ENCODE measurements at places on chromosomes 6 and 20.

DNA sequence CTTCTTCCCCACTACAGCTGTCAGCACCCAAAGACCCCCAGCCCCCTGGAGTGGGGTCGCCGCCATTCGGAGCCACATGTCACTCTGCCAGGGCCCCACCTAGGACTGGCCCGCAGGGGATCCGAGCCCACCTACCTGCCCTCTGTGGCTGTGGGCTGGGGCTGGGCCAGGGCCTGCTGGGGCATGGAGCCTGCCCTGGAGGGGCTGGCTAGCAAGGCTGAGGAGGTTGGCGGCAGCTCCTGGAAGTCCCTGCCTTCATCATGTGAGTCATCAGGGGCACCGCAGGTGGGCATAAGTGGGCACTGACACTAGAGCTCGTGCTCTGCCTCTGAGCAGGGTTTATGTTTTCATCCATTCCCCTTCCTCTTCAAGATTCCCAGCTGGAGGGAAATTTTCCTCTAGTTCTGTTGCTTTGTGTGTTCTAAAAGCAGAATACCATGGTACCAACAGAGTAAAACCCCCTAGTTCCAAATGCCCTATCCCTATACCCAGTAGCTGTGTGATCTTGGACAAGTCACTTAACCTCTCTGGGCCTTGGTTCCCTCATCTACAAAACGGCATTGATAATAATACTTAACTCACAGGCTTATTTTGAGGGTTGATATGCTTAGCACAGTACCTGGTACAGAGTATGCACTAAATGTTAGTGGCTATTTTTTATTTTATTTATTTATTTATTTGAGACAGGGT, 8.7 kb upstream of the FANCE start:
- no peak for DNase-seq

GRCh38 chr20:35673884-35674283, 9.2 kb upstream of the CPNE1 start:
- DNase-seq = no peak

- no peak for DNase-seq
These were observed 72.7 kb downstream of the CLIC5 start for GRCh38 chr6:45942953-45943352.

DNA sequence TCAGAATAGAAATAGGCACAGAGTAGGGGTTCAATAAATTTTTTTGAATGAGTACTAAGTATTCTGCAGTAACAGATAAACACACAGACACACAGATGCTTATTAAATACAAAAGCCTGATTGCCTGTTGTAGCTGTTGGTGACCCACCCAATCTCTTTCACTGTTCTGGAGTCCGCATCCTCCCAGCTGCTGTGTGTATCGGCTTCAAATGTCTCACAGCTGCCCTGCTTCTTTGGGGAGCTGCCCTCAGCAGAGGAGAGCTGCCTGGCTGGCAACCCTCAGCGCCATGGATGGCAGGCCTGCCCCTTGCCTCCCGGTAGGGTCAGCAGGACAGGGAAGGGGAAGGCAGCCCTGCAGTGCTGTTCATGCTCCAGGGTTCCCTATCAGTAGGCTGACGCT, 85.9 kb upstream of the PRND start:
- DNase-seq = no peak

GRCh38 chr6:169184419-169184818, 69.2 kb downstream of the THBS2 start:
- DNase-seq = no peak

DNA sequence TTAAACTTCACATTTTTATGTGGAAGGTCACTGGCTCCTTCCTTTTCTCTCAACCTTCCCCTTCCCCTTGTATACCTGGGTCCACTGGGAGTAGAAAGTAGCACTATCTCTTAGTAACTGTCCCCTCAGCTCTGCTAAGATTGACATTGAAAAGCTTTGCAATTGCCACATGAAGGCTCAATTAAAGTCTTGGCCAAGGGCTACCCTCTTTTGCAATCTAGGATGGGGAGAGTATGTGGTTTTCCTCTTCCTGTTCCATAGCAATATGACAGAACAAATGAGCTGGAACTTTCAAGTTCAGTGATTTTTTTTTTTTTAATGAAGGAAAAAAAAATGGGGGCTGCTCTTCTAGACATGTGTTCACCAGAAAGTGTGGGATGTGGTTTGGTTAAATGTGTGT, 37.1 kb downstream of the PROKR2 start:
- DNase-seq = no peak

GRCh38 chr6:166499350-166500163, 86.9 kb downstream of the RAMACL start:
- DNase-seq = no peak

DNA sequence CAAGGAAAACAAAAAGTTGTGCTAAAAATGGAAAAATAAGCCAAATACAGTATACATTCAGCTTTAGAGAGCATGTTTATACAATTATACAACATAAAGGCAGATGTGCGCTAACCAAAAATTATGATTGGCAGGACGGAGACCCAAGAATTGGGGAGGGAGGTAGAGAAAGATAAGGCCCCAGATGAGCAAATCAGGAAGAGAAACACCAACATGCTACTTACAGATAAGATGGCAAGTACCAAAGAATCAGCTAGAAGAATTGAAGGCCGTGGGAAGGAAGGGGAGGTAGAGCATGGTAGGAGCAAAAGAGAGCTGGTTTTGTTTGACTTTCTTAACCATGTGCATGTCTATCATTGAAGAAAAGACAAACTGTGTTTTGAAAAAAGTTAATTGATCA, 45.4 kb downstream of the PRND start:
- DNase-seq = no peak

DNA sequence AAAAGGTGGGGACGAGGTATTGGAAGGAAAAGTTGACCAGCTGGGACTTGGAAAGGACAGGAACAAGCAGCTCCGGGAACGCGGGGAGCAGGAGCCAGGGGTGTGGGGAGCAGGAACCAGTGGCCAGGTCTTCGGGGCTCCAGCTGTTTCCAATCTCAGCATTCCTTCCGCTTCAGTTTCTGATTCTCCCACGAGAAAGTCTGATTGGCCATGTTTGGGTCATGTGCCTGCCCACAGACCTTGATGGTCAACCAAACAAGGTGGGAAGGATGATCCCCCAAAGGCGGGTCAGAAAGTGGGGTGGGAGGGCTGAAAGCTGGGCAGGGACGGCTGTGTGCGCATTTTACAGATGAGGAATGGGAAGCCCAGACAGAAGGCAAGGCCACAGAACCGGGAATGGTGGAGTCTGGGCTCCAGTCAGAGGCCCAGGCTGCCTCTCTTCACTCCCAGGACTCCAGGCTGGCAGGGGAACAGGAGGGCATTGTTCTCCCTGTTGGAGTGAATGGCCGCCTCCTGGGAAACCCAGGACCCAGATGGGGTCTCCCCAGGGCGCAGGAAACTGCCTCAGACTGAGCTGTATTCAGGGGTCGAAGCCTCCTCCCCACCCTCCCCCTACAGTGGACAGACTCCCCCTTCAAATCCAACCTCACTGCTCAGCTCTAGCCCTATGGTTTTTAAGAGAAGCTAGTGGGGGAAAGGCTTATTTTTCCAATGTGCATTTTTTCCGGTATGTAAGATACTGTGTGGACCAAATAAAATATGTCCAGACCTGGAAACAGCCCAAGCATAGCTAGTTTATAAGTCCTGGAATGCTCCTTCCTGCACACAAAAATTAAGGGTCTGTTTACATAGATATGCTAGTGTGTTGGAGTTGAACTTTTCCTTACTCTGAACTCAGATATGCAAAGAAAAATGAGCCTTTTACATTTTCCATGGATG, 12.2 kb upstream of the PTGIS start:
- DNase-seq = peak; percentile 80

GRCh38 chr6:37321101-37321500, 32.7 kb upstream of the RNF8 start:
- DNase-seq = no peak

DNA sequence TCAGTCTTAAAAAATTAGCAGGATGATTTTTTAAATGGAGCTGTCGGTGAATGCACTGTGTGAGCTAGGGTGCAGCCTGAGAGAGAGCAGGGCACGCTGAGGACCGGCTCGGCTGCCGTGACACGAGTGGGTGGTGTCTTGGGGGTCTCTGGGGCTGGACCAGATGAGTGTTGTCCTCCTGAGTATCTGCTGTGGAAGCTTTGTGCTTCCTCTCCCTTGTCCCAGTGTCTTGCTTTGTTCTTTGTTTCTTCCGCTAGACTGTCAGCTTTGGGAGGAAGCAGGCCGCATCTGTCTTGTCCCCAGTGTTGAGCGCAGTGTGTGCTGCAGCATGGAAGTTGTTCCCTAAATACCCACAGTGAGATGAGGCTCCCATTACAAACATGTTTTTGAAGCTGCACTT, 89.4 kb downstream of the RTN4IP1 start:
- no peak for DNase-seq

GRCh38 chr6:148287623-148288333, 54.9 kb upstream of the SASH1 start:
- DNase-seq = no peak

- no peak for DNase-seq
These were observed 90.0 kb upstream of the GRIK2 start for GRCh38 chr6:101303495-101303894.

DNA sequence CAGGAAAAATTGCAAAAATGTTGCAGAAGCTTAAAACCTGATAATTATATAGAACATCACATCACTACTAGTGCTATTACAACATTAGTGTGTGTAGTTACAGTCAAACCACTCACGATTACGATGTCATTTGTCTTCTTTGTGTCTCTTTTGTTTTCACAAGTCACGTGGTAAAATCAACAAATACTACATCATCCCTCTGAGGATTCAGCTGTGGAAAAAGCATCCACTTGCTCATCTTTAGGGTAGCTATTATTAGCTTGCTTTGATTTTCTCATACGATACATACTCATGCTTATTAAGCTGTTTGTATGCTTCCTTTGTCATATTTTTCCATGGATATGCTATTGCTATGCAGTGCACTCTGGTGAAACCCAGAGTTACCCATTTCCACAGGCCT, 22.2 kb upstream of the ATXN1 start:
- DNase-seq = no peak

DNA sequence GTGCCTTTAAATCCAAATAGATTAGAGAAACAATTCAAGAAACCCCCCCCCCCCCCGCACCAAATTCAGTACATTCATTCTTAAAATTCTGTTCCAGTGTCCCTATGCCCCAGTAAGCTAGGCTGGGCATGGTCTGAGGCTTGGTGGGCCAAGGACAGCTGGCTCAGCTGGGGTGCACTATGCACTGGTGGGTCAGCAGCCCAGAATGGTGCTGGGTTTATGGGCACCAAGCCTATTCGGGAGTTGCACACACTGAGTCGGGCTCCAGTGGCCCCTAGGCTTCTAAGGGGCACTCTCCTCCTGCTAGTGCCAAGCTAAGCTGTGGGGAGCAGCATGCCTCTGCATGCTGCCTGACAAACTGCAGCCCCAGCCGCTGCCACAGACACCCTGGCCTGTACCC, 20.1 kb upstream of the HLA-B start:
- no peak for DNase-seq

DNA sequence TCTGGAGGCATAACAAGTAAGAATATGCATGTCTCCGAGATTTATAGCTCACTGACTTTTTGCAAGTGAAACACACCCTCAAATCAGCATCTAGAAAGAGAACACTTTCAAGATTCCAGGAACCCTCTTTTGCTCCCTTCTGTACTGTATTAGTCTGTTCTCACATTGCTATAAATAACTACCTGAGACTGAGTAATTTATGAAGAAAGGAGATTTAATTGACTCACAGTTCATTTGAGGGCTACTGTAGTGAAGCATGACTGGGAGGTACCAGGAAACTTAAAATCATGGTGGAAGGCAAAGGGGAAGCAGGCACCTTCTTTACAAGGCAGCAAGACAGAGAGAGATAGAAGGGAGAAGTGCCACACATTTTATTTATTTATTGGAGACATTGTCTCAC, 269.9 kb downstream of the UTRN start:
- no peak for DNase-seq

DNA sequence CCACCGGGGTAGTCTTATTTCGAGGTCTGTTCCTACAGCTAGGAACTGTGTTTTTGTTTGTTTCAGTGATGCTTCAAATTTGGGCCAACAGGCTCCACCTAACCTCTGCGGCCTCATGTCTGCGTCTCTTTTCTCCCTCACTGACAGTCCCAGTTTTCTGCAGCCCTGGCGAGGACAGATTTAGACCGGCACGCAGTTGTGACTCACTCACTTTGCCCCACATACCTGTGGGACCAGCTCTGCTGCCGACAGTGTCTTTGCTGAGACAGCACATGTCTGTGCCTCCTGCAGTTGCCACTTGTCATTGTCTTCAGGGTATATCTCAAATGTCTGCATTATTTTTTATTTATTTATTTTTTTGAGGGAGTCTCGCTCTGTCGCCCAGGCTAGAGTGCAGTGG, 29.2 kb downstream of the OSBPL2 start:
- no peak for DNase-seq

- no peak for DNase-seq
These were observed 19.7 kb upstream of the MTCL3 start for GRCh38 chr6:127538750-127539264.

GRCh38 chr20:6708010-6708409, 59.5 kb upstream of the BMP2 start:
- DNase-seq = peak; percentile 41

DNA sequence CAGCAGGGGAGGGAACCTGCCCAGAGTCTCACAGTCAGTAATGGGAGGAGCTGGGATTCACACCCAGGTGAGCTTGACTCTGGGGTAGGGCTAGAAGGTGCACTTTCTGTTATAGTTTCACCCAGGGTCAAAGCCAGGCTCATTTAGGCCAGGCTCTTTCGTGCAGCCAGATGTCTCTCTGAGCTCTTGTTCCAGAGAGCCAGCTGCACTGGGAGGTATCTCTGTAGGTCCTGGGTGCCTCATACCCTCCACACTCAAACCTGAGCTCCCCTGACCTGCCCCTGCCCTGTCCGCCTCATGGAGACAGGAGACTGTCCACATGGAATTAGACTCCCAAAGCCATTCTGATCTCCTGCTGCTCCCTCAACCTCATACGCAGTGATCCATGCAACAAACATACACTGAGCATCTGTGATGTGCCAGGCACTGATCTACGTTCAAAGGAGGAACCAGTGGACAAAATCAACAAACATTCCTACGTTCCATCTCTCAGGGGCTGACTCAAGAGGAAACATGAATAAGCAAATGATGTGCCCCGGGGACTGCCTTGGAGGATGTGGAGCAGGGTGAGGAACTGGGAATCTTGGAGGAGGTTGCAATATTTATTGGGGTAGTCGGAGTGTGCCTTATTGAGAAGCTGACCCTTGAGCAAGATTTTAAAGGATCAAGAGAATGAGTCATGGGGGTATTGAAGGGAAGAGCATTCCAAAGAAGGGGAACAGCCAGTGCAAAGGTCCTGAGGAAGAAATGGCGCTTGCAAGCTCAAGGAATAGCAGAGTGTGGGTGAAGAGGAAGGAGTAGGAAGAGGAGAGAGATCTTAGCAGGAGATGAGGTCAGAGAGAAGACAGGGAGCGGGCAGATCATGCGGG, 71.3 kb upstream of the TOX2 start:
- DNase-seq = peak; percentile 78

DNA sequence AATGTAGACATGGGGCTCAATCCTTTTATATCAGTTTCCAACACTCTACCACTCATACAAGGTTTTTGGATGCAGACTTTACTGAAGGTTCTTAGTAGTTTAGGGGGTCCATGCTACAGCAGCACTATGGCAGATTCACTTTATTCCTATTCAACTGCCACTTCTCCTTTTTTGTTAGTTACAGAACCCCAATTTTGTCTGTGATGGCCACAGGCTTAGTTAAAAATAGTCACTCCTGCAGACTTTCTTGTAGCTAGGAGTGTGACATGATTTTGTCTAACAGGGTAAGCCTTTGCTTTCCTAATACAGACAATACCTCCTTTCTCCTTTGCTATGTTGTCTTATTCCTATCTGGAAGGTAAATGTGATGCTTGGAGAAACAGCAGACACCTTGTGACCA, 90.0 kb upstream of the SLC24A3 start:
- DNase-seq = no peak

GRCh38 chr6:97765461-97765860, 482.4 kb upstream of the MMS22L start:
- peak; percentile 74 for DNase-seq

- DNase-seq = peak; percentile 20
These were observed 56.1 kb upstream of the LAMP5 start for GRCh38 chr20:9458138-9458796.

Data from fibroblast of skin of abdomen (primary cell).